ENCODE measurements at places on chromosomes 1 and 21. TPM values are rescaled to one million over a fixed set of nuclear protein-coding genes. Genes with fewer than 3 reads are reported as not detected.

DNA sequence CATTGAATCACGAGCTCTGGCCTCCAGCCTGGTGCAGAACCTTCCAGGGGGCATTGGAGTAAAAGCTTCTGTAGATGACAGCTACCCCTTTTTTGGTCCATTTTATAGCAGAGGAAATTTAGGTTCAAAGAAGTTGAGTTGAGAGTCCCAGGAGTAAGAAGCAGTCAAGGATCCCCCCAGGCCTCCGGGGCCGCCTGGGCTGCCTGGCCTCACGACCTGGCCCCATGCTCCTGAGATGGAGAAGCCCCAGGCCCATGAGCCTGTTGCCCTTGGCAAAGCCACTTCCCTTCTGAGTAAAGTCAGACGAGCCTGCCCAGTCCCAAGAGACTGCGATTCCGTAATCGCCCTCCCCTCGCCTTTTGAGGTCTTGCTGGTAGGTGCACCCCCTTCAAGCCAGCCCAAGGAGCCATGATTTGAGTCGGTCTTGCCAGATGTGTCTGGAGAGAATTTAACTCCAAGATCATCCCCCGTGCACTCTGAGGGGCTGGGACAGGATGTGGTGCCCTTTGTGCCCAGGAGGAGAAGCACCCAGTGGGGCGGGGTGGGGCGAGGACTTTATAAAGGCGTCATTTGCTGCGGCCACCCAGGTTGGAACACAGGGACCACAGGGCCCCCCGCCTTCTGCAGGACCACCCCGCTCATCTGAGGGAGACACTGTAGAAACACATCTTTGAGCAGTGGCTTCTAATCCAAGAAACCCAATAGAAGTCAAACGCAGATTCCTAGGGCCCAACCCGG, 30.1 kb downstream of the PDE9A start:
- H3K27me3 ChIP-seq, result no peaks in the 10 kb centered on the region
- H3K4me3 ChIP-seq, result no peak overlapping the region
- no peak overlapping the region for H3K27ac ChIP-seq
- peaks cover 24% of the 10 kb centered on the region for H3K36me3 ChIP-seq

SPRR2A gene
- total RNA-seq, result not detected

DNA sequence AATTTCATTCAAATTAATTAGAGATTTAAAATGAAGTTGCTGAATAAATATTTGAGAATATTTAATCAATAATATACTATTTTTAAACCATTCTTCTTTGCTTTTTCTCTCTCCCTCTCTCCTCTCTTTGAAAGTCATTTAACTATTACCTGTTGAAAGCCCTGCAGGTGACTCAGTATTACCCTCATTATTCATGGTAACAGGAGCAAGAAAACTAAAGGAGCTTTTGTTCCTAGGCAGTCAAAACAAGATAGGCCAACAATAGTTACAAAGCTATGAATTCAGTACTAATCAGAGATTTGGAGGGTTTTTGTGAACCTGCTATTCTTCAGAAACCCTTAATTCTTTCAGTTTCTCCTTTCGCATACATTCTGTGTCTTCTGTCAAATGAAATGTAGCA, 721.3 kb upstream of the NCAM2 start:
- peaks cover 14% of the 10 kb centered on the region for H3K36me3 ChIP-seq
- DNase-seq, result no peak

ARHGEF16 gene
- total RNA-seq, result 15.5 TPM

GRCh38 chr1:28602536-28603439, 10.7 kb downstream of the RAB42 start:
- H3K27ac ChIP-seq, result peak overlapping the region; percentile 91
- peaks cover 23% of the 10 kb centered on the region for H3K4me1 ChIP-seq
- no peaks in the 10 kb centered on the region for H3K27me3 ChIP-seq
- H3K4me3 ChIP-seq, result no peak overlapping the region
- peak; percentile 57 for DNase-seq

TSTD1 gene
- total RNA-seq, result 100 TPM

DNA sequence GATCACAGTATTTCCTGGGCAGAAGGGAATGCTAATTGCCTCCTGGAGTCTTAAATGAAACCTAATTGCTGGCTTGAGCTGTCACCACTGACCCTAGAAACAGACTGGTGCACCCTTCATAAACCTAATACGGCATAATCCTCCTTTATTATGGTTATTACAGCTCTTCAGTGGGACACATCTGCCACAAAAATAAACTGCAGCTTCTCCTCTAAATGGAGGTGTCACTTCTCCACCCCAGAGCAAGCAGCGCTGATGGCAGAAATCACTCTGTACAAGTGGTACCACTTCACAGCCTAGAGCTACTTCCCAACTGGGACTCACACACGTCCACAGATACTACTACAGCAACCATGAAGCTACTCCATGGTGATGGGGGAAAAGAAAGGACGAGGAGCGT, 11.1 kb downstream of the PTPN14 start:
- DNase-seq, result no peak
- H3K4me3 ChIP-seq, result no peak overlapping the region
- no peaks in the 10 kb centered on the region for H3K27me3 ChIP-seq

TRIM67 gene
- total RNA-seq, result not detected

DNA sequence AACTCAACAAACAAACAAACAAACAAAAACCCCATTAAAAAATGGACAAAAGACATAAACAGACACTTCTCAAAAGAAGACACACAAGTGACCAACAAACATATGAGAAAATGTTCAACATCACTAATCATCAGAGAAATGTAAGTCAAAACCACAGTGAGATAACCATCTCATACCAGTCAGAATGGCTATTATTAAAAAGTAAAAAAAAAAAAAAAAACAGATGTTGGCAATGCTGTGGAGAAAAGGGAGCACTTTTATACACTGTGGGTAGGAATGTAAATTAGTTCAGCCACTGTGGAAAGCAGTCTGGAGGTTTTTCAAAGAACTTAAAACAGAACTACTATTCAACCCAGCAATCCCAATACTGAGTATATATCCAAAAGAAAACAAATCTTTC, 94.7 kb downstream of the PLPP3 start:
- no peaks in the 10 kb centered on the region for H3K27me3 ChIP-seq
- no peaks in the 10 kb centered on the region for H3K36me3 ChIP-seq
- no peak overlapping the region for H3K4me3 ChIP-seq

NPHS2 gene
- not detected for total RNA-seq

- H3K4me1 ChIP-seq, result peaks cover 2% of the 10 kb centered on the region
- H3K36me3 ChIP-seq, result no peaks in the 10 kb centered on the region
- H3K27ac ChIP-seq, result no peak overlapping the region
- no peaks in the 10 kb centered on the region for H3K27me3 ChIP-seq
- H3K4me3 ChIP-seq, result no peak overlapping the region
Observed at GRCh38 chr1:11528611-11529261, 49.8 kb downstream of the DISP3 start.

MANEAL gene
- total RNA-seq, result 6.4 TPM

NCAM2 gene
- 0.64 TPM for total RNA-seq

SPSB1 gene
- 4.6 TPM for total RNA-seq

ADAM30 gene
- not detected for total RNA-seq

CNIH4 gene
- 77.8 TPM for total RNA-seq

FMO5 gene
- total RNA-seq, result 1.7 TPM

Measured in WTC11 (cell line).